Hair follicular keratinocyte (primary cell): ENCODE measurements at places on chromosomes 16 and 17. TPM values are rescaled to one million over a fixed set of nuclear protein-coding genes. Genes with fewer than 3 reads are reported as not detected.

CLEC18C gene
- 0.08 TPM in 1 of 2 replicates, not detected in the other for total RNA-seq

TRIM72 gene
- total RNA-seq, result not detected in 2 replicates

DNAI2 gene
- not detected in 2 replicates for total RNA-seq

FAM234A gene
- total RNA-seq, result 53.9 and 60.4 TPM in 2 replicates

NUP93 gene
- 62.4 and 96.1 TPM in 2 replicates for total RNA-seq

NEURL4 gene
- total RNA-seq, result 6.2 and 10.9 TPM in 2 replicates

NGFR gene
- 24.0 and 64.8 TPM in 2 replicates for total RNA-seq
